GM23338 (cell line): ENCODE measurements at places on chromosomes 12 and 14. TPM values are rescaled to one million over a fixed set of nuclear protein-coding genes. Genes with fewer than 3 reads are reported as not detected.

Gene TAS2R19
- total RNA-seq = 6.0 and 8.6 TPM in 2 replicates

Gene LRRIQ1
- total RNA-seq = 0.47 and 1.4 TPM in 2 replicates

Gene KERA
- not detected in 2 replicates for total RNA-seq

Gene CCDC177
- 0.66 and 1.7 TPM in 2 replicates for total RNA-seq

Gene GLI1
- total RNA-seq = 16.1 and 18.1 TPM in 2 replicates

DNA sequence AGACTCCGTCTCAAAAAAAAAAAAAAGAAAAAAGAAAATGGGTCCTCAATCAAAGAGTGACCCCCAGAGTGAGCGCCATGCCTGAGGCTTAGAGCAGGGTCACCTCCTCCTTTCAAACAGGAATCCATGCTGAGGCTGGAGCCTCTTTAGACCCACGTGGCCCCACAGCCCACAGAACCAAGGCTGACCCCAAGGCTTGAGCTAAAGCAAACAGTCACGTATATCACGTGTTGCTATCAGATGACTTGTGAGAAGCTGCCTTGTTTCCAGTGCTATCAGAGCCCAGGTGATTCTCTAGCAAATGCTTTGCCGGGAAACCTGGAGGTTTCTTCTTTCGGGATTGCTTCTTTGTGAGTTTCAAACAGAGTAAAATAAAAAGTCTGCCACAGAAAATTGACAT is 31.7 kb upstream of the DYNC1H1 start:
- no peak for DNase-seq

GRCh38 chr14:34324363-34324795 is 137.7 kb downstream of the SPTSSA start:
- DNase-seq = peak; percentile 69

- peak; percentile 51 for DNase-seq
Observed at GRCh38 chr12:82326905-82327503, 31.2 kb downstream of the CCDC59 start.

DNA sequence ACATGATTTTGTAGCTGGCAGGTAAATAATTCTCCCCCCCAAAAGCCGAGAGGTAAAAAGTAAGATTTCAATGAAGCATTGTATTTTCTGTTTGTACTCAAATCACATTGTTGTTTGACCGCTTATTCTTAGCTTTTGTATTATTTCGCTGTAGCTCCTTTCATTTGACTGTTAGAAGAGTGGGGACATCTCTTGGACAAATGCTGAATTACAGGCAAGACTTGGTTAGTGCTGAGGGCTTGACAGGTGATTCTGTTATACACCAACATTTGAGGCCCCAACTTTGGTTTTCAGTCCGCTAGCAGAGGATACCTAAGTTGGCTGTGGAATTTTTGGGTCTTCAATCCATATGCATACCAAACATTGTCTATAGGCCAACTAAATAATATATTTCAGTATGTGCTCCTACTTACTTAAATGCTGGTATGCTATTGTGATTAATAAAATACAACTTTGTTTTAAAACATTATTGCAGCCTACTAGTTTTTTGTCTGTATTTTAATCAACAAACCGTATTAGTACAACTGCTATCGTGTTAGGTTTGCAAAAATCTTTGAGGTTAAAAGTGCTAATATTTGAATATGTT is 102.2 kb downstream of the ERC1 start:
- peak; percentile 85 for DNase-seq

GRCh38 chr12:6070472-6071257 is 53.8 kb downstream of the VWF start:
- DNase-seq = no peak

GRCh38 chr14:89397569-89398230 is 19.3 kb downstream of the FOXN3 start:
- no peak for DNase-seq

GRCh38 chr12:71760471-71760870 is 5.8 kb downstream of the RAB21 start:
- no peak for DNase-seq

- DNase-seq = no peak
Observed at GRCh38 chr12:1918081-1918883, at the start of gene CACNA2D4. Gene CACNA2D4 (minus strand): TSS chr12:1918652. CDS start chr12:1918473, 179 bp downstream.

- no peak for DNase-seq
Observed at GRCh38 chr12:89244536-89244935, 107.8 kb downstream of the DUSP6 start.

DNA sequence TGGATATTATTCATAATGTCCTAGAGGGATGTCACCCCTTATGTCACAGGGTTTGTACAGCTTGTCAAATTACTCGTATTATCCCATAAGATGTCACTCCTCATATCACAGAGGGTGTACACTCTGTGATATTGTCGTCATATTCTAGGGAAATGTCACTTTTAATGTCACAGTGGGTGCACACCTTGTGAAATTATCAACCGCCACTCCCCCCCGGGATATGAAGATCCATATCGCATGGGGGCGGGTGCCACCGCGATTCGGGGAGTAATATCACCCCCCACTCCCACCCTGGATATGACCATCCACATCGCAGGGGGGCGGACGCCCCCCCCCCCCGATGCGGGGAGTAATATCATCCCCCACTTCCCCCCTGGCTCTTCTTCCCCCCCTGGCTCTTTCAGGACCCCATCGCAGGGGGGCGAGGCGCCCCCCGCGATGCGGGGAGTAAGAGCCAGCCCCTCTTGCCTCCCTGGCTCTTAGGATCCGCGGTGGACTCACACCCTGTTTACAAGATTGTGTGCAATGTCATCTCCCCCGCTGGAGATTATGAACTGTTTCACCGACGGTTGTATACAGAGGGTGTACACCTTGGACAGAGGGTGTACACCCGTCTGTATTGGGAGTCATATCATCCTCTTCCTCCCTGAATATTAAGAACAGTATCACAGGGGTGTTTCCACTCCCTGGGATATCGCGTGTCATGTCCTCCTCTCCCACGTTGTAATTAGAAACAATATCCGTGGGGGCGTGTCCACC is 92.8 kb downstream of the FRMD6 start:
- DNase-seq = no peak
